Stimulated activated CD4-positive, alpha-beta T cell treated with anti-CD3 and anti-CD28 coated beads, Interleukin-15, amount 100 ng/mL, for 24 hours (primary cell): ENCODE measurements at places on chromosomes 13 and 19.

- peak; percentile 57 for DNase-seq
Measured at GRCh38 chr19:7657131-7657751, 11.6 kb upstream of the RETN start.

- no peak for DNase-seq
Measured at GRCh38 chr13:87537951-87538350, 133.2 kb upstream of the SLITRK5 start.

- DNase-seq: no peak
Measured at GRCh38 chr13:43267916-43268315, 244.5 kb downstream of the DNAJC15 start.

DNA sequence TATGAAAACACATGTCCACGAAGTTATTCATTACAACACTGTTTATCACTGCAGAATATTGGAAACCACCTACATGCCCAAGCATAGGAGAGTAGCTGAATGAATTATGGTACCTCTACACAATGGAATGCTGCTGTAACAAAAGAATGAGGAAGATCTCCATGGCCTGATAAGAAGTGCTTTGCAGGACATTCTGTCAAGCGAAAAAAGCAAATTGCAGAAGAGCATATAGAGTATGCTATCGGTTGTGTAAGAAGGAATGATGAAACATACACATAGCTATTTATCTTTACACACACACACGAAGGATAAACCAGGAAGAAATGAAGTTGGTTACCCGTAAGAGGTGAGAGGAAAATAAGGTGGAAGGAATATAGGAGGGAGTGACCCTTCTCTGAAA lies 37.5 kb upstream of the CEACAM20 start:
- DNase-seq: no peak

DNA sequence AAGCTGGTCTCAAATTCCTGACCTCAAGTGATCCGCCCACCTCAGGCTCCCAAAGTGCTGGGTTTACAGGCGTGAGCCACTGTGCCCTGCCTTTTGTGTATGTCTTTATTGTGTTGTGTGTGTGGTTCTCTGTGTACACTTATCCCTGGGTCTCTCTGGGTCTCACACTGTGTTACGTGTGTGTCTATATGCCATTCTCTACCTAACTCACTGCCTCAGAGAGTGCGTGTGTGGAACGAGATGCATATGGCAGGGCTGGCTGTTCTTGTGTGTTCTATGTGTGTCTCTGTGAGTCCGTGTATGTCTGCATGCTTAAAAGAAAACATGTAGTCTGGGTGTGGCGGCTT lies 10.5 kb downstream of the FOXA3 start:
- DNase-seq: no peak

DNA sequence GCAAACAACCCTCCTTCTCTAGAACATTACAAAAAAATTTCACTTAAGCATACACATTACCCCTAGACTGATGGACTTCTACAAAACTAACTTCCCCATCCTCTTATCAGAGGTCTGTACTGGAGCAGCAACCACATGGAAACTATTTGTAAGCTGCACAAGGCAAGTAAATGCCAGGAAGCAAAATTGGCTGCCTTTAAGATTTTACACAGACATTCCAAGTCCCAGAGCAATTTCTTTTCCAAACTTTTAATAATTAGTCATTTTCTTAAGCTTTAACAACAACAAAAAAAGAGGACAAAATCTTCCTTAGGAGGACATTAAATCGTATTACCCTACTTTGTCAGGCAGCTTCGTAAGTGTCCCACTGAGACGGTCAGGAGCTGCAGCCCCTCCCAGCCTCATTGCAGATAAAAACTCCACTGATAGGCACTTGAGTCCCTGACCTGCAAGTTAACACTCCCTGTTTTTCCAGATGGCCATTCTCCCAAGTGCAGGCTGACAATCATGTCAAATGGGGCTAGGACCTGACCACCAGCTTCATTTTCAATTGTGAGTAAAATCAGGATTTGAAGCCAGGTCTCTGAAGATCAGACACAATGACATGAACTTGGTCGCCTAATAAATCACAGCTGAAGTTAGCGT lies 680.1 kb downstream of the DIAPH3 start:
- no peak for DNase-seq

- DNase-seq: no peak
Measured at GRCh38 chr19:4588291-4588761, 28.8 kb upstream of the SEMA6B start.

GRCh38 chr19:5179256-5179655 lies 161.4 kb downstream of the PTPRS start:
- no peak for DNase-seq

DNA sequence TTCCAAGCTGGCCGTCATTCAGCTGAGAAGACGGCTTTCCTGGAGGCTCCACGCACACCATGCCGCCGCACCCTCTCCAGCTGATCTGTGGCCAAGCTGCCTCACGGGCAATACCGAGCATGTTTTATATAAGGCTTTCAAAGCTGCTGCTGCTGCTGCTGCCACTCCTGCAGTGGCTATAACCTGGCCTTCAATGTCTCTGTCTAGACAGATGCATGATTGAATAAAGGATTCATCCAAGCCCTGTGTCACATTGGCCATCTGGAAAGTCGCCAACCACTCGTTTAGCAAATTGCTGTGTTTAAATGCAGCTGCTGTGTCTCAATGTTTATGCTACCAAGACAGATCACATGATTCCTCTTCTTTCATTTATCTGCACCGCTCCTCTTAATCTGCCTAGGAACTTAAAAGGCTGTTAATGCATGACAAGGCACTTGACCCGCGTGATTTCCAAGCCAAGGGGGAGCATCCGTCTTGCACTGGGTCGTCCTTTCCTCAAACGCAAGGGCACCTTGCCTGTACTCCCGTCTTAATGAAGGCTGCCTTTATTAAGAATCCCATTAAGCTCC lies 114.3 kb downstream of the TEX26 start:
- no peak for DNase-seq

DNA sequence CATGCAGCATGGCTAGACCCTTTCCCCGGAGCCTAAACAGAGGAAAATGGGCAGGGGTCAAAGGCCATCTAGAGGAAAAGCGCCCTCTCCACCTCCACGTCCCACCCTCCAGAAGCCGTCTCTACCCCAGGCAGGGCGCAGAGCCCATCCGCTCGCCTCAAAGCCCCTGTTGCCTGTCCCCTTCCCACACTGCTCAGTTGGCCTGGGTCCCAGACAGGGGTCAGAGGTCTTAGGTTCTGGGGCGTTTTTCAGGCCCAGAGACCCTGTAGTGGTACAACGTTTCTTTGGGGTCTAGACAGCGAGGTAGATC lies 285 bp downstream of the TMEM143 start:
- no peak for DNase-seq

DNA sequence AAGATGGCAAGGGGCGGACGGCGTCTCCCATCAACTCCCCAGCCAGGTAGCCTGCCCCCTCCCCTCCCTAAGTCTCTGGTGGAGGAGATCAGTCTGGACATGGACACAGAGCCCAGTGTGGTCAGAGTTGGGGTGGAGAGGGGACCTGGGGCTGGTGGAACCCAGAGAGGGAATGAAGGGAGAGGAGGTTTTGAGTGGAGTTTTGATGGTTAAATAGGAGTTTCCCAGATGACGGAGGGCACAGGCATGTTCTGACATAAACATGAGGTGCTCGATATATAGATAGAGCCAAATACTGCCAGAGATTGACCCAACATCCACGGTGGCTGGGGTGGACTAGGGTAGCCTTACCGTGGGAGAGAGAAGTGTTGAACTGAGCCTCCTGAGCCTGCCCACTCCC lies 14.1 kb downstream of the FSD1 start:
- no peak for DNase-seq

GRCh38 chr19:43485951-43486350 lies 18.6 kb downstream of the PHLDB3 start:
- no peak for DNase-seq
